ENCODE measurements at places on chromosomes 3 and 15. TPM values are rescaled to one million over a fixed set of nuclear protein-coding genes. Genes with fewer than 3 reads are reported as not detected.

POLR2M gene
- 79.9 TPM for total RNA-seq

C15orf39 gene
- 13.4 TPM for total RNA-seq

ADAMTSL3 gene
- total RNA-seq, result 28.1 TPM

PAK6 gene
- total RNA-seq, result not detected

EXD1 gene
- not detected for total RNA-seq

LRRC34 gene
- 3.5 TPM for total RNA-seq

COPS2 gene
- total RNA-seq, result 58.8 TPM

GRCh38 chr15:100236981-100237720, 104.6 kb downstream of the ADAMTS17 start:
- DNase-seq, result no peak

- DNase-seq, result no peak
Observed at GRCh38 chr3:68447885-68448284, 484.5 kb downstream of the TAFA4 start.

GRCh38 chr3:145422556-145422955, 738.4 kb downstream of the PLOD2 start:
- no peak for DNase-seq

- DNase-seq, result no peak
Observed at GRCh38 chr15:63480441-63480821, 24.0 kb upstream of the USP3 start.

DNA sequence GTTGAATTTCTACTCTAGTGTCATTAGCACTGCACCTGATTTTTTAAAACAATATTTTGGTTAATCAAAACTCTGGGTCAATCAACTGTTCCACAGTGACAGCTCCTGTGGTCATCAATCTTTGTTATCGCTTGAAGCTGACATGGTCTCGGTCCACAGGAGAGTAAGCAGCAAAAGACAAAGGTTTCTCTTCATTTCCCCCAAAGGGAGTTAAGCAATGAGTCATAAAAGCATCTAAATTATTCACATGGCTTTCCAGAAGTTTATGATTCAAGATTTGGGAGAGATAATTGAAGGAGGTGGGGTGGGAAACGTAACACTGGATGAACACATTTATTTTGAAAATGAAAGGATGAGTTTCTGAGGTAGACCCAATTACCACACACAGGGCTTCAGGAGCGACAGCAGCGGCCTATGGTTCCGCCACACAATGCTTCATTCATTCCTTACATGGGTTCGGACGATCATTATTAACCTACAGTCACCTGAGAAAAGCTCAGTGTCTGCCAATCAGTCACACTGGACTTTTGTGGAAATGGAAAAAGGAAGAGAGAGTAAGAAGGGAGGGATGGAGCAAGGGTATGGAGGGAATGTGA, 505.1 kb downstream of the FHIT start:
- no peak for DNase-seq

GRCh38 chr15:46408312-46408711, 773.5 kb downstream of the SQOR start:
- no peak for DNase-seq

DNA sequence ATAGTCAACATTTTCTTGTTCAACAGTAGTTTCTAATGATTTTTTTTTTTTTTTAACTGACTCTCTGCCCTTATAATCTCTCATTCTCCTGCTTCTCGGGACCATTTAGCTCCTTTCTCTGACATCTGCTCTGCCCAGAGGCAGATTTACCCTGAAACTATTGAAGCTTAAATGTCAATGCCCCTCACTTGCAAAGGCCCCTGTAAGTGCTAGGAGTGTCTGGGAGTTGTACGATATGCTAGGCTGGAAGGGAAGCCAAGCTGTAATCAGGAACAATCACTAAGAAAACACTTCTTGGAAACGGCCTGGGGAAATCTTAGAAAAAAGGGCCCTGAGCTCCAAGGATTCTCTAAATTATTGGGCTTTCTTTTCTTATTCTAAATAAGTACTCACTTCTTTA, 5.8 kb upstream of the PLOD2 start:
- DNase-seq, result no peak

- DNase-seq, result no peak
Observed at GRCh38 chr3:73563896-73564582, 60.7 kb downstream of the PDZRN3 start.

Measured in omental fat pad (tissue), 4 donors.